ENCODE measurements at places on chromosomes 12 and 14.

- DNase-seq: no peak
These were observed 207.9 kb downstream of the SLC16A7 start for GRCh38 chr12:59803735-59804134.

DNA sequence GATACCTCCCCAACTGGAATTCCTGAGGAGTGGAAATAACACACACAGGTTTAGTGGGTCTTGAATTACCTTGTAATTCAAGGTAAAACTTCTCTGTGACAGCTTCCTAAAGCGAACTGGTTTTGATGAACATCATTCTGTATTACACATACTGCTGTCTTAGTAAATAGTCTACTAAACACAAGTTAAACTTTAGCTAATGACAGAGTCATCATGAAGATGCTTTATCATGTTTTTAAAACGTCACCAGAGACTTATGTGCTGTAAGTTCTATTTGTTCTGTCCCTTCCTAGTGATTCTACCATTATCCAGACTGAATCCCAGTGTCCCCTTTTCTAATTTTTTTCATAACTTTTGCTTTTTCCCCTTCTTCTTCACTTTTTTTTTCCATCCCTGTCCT lies 11.6 kb upstream of the GXYLT1 start:
- DNase-seq: no peak

- no peak for DNase-seq
These were observed 1249.4 kb downstream of the LRFN5 start for GRCh38 chr14:42856106-42856505.

DNA sequence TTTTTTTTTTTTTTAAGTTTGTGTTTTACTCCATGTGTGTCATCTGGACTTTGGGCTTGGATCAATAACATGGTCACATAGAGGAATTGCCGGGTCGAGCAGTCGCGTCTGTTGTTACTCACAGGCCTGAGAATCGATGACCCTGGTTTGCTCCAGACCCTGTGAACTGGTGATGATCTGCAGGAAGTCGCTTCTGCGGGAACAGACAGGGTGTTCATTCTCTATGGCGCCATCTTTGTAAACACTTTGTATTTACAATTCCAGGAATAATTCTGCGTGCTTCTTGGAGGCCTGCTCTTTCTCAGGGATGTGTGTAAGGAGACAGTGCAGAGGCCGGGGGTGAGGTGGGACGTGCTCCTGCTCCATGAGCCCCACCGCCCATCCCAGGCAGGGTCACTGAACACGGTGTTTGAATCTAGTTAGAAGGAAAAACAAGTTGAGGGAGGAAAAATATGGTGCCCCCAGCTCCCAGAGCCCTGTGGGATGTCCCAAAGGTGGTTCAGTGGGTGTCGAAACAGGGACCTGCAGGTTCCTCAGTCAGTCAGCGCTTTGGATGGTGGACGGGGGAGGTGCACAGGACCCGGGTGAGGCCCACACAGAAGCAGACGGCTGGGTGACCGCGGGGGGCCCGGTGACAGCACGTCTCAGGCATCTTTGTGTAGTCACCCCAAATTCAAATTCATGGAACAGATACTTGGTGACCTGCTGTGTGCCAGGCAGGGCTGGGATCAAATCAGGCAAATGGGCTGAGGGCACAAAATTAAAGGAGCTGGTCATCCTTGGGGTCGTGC lies 58.8 kb downstream of the ADGRD1 start:
- DNase-seq: no peak

DNA sequence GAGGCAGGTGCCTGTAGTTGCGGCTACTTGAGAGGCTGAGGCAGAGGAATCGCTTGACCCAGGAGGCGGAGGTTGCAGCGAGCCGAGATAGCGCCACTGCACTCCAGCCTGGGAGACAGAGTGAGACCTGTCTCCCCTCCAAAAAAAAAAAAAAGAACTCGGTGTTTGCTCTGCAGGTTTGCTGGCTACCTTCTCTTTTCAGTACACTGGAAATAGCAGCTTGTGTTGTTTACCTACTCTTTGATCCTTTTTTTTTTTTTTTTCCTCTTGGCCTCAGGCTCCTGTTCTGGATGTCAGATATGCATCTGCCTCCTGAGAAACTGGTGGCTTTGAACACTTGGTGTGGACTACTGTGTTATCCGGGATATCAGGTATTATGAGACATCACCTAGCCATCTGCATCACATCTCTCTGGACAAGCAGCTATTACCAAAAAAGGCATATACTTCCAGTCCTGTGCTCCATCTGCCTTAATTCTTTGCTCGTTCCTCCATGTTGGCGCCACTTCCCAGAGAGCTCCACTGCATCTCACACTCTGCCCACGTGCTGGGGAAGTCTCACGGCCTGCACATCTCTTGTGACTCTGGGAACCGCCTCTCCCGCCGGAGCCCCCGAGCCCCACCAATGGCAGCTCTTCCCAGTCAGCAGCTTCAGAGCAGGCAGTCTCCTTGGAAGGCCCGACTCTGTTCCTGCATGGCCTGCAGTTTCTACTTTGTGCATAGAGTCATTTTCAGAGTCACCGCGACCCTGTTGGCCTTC lies 50.9 kb upstream of the TRAF3 start:
- DNase-seq: no peak

DNA sequence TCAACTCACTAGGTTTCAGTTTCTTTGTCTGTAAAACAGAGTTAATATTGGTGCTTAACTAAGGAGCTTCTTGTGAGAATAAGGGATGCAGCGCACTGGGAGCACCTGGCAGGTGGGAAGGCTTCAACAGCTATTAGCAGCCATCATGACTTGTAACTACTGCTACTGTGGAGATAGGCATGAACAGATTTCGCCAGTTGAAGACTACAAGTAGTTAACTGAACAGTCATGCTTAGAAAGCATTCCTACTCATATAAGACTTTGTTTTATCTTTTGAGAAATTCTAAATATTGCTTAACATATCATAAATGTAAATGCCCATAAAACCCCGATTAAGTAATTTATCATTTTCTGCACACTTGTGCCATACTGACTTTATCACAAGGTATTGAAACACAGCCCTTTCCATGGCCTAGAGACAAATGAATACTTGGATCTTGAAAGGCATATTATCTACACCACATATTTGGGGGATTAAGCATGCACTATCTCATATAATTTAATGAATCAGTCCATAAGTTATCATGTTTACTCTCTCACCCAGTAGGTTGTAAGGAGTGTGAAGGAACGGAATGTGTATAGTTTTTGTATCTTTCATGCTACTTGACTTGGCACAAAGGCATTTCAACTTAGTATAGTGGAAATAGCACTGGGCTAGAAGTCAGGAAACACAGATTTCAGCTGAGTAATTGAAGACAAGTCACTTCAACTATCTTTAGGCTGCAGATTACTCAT lies 16.1 kb downstream of the NTN4 start:
- DNase-seq: no peak

DNA sequence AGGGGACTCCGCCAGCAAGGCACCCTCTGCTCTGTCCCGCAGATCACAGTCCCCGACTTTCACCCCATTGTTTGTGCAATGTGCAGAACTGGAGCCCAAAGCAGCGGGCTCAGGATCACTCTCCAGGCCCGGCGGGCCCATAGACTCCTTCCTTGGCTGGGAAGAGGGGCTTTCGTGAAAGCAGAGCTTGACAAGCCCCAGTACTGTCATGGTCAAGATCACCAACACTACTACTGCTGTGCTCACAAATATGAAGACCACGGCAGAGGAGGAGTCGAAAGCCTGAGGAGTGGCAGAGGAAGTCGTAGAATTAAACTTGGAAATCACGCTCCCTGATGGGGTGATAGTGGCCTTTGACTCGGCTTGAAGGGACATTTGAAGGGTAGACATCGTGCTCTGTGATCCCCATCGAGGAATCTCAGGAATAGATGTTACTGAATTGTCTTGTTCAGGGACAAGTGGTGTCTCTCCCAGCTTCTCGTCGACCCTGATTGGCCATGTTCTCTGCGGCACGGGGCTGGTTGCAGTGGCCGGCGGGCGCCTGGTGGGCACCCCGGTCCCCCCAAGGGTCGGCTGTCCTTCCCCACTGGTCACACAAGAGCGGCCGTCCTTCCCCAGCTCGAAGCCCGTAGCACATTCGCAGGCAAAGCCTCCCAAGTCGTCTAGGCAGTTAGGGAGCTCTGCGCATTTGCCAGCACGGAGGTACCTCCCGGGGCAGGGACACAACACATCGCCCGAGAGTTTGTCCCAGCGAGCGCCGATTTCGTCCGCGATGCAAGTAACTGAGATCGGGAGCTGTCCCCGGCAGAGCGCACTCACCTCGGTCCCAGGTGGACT lies 1.1 kb downstream of the CLEC14A start:
- peak; percentile 32 for DNase-seq

DNA sequence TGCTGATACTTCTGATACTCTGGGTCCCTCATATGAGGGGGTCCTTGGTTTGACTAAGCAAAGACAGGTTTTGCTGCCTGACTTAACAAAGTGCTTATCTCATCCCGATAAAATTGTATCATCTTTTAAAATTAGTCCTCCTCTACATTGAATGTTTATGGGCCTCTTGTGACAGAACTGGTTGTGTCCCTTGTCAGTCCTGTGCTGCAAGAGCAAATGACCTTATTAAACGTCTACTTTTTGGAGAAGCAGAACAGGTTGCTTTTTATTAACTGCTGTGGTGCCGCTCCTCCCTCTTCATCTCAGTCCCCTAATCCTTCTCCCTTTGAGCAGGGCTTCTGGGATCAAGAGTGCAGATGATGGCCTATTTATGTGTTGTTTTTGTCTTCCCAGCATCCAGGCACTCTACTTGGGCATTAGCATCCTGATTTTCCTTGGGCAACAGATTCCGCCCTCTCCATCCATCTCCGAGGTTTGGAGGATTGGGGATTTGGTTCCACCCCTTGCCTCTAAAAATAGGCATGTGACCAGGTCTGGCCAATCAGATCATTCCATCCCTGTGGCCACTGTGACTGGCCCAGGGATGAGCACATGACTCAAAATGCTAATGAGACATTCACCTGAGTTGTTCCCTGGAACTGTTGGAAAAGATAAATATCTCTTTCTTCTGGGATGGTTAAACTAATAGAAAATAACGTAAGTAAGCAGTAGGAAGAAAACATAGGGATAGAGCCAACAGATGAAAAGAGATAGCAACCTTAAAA lies 2.9 kb upstream of the DENR start:
- DNase-seq: peak; percentile 16

DNA sequence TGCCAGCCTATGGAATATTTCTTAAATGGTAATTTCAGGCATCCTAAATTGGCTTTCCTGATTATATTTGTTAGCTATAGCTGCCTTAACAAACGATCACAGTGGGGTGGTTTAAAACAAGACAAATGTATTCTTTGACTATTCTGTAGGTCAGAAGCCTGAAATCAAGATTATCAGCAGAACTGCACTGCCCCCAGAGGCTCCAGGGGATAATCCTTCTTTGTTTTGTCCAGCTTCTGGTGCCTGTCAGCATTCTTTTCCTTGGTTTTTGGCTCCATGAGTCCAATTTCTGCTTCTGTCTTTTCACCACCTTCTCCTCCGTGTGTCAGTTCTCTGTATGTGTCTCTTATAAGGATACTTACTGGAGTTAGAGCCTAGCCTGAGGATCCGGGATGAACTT lies 1282.2 kb upstream of the USP15 start:
- DNase-seq: no peak

- no peak for DNase-seq
These were observed 247.9 kb upstream of the RTL1 start for GRCh38 chr14:101151226-101151926.

- DNase-seq: no peak
These were observed 7.7 kb downstream of the CAPS2 start for GRCh38 chr12:75322464-75322863.

DNA sequence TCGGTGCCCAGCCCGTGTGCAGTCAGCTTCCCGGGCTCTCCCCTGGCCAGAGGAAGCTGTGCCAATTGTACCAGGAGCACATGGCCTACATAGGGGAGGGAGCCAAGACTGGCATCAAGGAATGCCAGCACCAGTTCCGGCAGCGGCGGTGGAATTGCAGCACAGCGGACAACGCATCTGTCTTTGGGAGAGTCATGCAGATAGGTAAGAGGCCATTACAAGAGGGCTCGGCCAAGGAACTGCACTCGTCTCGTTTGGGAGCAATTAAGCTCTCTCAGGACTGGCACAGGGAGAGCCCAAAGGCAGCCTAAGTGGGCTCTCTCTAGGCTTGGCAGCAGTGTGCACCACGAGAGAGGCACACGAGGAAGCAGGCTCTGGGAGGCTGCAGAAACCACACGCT lies 3.7 kb downstream of the WNT5B start:
- no peak for DNase-seq

DNA sequence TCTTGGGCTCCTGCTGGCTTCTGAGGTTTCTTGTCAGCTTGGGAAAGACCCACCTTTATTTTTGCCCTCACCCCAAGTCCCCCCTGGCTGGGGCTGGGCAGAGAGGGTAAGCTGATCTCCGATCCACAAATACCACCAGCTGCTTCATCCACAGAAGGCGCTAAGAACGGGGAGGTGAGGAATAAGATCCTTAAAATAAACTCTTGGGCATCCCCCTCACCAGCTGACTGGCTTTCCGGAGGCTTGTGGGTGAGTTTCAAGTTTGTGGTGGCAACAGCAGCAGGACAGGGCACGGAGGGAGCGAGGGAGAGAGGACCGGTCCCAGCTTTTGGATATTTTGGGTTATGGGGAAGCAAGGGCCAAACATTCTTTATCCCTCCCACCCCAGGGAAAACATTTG lies 20.8 kb upstream of the HSPB8 start:
- no peak for DNase-seq

DNA sequence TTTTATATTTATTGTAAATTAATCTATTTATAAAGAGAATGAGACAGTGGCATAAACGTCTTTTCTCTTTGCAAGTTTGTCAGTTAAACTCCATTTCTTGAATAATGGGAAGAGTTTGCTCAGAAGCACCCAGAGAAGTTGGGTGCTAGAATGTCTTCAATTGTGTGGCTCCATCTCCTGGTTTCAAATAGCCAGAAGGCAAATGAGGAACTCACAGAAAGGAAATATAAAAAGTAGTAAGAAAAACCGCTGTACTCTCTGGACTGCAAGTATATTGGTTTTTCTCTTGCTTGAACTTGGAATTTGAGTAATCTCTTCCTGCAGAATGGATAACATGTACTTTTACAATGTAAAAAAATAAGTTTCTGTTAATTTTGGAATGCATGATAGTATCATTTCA lies 217.5 kb downstream of the DPY19L2 start:
- no peak for DNase-seq

DNA sequence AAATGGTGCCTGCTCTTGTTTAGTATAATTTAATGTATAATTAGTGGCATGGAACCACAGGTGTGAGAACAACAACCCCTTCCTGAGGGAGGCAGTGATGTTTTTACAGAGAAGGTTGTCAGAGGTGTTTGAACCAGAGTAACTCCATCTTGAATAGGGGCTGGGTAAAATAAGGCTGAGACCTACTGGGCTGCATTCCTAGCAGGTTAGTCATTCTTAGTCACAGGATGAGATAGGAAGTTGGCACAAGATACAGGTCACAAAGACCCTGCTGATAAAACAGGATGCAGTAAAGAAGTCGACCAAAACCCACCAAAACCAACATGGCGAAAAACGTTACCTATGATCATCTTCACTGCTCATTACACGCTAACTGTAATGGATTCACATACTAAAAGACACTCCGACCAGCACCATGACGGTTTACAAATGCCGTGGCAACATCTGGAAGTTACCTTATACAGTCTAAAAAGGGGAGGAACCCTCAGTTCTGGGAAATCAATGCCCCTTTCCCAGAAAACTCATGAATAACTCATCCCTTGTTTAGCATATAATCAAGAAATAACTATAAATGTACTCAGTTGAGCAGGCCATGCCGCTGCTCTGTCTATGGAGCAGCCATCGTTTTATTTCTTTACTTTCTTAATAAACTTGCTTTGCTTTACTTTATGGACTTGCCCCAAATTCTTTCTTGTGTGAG lies 47.8 kb upstream of the LTA4H start:
- DNase-seq: no peak

- no peak for DNase-seq
These were observed 50.1 kb upstream of the E2F7 start for GRCh38 chr12:77115471-77115870.

All from activated T-cell treated with anti-CD3 and anti-CD28 coated beads, Interleukin-2, amount 50 U/mL, for 24 hours (primary cell).